ENCODE measurements at places on chromosomes 5 and 9. TPM values are rescaled to one million over a fixed set of nuclear protein-coding genes. Genes with fewer than 3 reads are reported as not detected.

Gene PCDHGB5
- 27.4 TPM for total RNA-seq

Gene LHX2
- not detected for total RNA-seq

Gene TMEM252
- not detected for total RNA-seq

Gene CAPSL
- not detected for total RNA-seq

Gene PHF24
- not detected for total RNA-seq

Gene TMC1
- total RNA-seq = 0.86 TPM

Gene NTNG2
- 1.1 TPM for total RNA-seq

Gene CKMT2
- 0.29 TPM for total RNA-seq

Gene FYB1
- not detected for total RNA-seq

Gene OTULINL
- total RNA-seq = 0.66 TPM

Gene NDUFS4
- 50.4 TPM for total RNA-seq

Gene C5orf58
- total RNA-seq = under 0.01 TPM

Gene LCN1
- not detected for total RNA-seq

Gene KIF4B
- total RNA-seq = 0.14 TPM

Gene LTC4S
- 0.88 TPM for total RNA-seq

Gene SPATA9
- total RNA-seq = 0.57 TPM

Gene SLC25A25
- 36.1 TPM for total RNA-seq

Gene MPDZ
- total RNA-seq = 47.1 TPM

Measured in placental pericyte (primary cell).